ENCODE measurements at places on chromosomes 6 and 20.

GRCh38 chr6:158161566-158162254, 6.4 kb downstream of the SERAC1 start:
- peak; percentile 67 for DNase-seq

DNA sequence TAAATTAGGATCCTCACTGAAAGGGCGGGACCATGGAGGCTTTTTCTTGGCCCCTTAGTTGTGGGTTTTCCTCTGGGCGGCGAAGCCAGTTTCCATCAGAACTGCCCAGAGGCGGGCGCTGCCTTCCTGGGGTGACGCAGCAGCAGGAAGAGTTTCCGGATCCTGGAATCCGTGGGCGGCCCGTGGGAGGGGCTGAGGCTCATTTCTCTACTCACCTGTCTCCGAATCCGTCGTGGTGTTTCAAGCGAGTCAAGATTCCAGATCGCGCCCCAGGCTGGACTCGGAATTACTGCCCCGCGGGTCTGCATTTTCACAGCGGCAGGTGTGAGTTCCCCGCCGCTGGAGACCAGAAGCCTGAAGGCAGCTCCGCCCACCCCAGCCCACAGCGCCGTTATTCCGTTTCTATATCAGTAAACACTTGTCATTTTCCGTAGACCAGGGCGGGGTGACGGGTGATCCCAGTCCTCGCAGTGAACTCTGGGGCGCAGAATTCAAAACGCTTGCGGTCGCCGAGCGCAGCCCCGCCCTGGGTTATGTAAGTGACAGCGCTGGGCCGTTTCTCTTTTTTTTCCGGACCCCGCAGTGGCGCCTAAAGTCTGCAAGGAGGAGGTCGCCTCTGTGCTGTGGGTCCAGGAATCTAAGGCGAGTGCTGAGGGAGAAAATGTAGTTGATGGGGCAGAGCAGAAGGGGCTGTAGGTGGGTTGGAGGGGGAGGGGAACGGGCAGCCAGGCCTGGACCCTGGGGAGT, 27.2 kb upstream of the POU5F1 start:
- peak; percentile 92 for DNase-seq

- DNase-seq = peak; percentile 60
Measured at GRCh38 chr6:42140032-42140431, 2.4 kb downstream of the C6orf132 start.

DNA sequence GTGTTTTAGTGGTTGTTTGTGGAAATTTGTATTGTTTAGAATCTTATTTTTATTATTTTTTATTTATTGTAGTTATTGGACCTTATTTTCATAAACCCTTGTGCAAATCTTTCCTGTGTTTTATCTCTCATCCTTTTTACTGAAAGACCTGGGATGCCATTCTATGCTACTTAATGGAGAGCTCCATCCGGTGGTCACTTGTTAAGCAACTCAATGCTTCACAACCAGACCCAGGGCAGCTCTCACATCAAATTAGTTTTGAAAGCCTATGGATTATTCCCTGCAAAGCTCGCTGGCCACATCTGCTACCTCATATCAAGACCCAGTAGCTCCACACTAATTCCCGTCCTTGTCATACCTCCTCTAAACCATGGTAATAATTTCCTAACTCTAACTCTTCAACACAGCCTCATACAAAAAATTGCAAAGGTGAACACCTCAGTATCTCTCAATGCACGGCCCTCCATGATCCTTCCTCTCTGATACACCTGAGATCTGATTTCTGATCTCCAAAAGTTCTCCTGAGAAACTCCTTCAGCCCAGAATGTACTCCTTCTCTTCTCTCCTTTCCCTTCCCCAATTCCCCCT, 296.6 kb upstream of the MANEA start:
- DNase-seq = no peak

- no peak for DNase-seq
Measured at GRCh38 chr20:611843-612185, 1.7 kb upstream of the TCF15 start.

GRCh38 chr6:56652231-56652630, 9.5 kb upstream of the DST start:
- DNase-seq = no peak

DNA sequence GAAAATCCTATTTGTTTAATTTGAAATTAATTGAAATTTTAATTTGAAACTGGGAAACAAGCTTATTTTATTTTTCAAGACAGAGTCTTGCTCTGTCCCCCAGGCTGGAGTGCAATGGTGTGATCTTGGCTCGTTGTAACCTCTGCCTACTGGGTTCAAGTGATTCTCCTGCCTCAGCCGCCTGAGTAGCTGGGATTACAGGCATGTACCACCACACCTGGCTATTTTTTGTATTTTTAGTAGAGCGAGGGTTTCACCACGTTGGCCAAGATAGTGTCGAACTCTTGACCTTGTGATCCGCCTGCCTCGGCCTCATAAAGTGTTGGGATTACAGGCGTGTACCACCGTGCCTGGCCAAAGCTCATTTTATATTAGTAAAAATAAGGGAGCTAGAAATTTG, 4.2 kb downstream of the SRSF3 start:
- no peak for DNase-seq

DNA sequence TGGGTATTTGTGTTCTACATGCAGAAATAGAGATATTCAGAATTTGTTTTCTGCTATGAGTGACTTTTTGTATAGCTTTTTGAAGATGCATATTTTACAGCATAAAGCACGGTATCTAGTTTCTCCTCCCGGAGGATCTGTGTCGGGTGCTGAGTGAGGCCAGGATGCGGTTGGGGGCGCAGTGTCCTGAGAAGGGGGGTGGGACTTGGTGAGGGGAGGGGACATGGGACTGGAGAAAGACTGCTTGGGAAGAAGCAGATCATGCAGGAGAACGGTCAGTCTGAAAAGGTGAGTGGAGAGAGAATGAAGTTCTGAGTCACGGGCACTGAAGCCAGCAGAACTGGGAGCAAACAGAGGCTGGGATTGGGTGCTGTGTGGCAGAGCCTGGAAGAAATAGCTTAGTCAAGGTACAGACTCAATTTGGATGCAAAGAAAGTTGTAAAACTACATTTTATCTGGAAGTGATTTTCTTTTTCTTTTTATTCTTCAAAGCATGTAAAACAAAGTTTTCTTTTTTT, 44.0 kb downstream of the STX11 start:
- no peak for DNase-seq

DNA sequence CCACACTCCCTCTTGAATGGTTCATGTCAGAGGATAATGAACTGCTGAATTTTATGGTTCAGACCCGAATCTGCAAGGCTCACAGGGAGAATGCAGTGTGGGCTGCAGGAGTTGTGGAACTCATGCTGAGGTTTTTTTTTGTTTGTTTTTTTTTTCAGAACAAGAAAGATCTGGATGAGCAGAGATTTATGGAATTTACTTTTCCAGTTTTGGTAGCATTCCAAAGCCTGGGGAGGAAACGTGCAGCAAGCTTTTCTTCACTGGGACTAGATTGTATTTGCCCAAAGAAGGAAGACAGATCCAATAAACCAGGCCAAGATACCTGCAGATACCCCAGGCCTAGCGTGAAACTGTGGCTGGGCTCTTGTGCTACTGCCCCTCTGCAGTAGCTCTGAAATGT, 223.9 kb upstream of the TAB2 start:
- DNase-seq = no peak

DNA sequence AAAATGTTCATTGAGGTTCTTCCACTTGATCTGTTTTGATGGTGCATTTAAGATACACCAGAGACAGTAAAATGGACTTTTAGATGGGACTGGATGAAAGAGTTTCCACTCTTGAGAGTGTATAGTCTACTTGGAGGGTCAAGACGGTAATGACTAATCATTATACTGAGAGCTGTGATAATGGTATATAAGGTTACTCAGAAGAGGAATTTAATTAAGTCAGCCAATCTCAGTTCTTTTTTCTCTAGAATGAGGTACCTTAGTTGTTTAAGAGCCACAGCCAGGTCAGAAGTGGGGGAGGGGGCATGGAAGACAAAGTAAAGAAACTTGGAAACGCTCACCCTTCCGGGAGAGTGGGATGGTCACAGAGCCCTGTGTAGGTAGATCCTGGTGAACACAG, 123.9 kb downstream of the MAP3K4 start:
- no peak for DNase-seq

GRCh38 chr6:24752917-24753492, 21.7 kb upstream of the GMNN start:
- DNase-seq = no peak

- no peak for DNase-seq
Measured at GRCh38 chr6:125140808-125141207, 12.8 kb upstream of the TPD52L1 start.

DNA sequence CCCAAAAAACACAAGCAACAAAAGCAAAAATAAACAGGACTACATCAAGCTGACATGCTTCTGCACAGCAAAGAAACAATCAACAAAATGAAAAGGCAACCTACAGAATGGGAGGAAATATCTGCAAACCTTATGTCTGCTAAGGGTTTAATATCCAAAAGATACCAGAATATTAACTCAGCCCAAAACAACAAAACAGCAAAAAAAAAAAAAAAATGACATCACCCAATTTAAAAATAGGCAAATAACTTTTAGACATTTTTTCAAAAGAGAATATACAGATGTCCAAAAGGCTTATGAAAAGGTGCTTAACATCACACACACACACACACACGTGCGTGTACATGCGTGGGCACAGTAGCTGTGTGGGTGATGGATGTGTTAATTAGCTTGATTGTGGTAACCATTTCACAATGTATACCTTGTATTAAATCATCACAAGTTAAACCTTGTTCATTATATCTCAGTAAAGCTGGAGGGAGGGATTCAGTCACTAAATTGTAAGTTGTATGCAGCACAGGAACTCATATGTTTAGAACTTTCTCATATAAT, 52.4 kb downstream of the QKI start:
- DNase-seq = no peak

DNA sequence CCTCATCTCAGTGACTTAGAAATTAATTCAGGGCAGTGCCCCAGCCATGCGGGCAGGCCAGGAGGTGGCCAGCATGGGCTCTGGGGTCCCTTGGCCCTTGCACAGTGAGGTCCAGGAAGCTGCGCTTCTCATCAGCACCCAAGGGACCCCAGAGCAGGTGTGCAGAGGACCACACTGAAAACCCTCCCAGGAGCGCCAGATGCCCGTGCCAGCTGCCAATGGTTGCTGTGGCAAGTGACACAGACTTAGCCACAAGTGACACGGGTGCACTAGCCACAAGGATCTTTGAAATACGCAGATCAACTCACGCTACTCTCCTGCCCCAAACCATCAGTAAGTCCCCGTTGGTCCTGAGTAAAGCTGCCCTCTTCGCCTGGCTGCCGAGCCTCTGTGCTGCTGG, 88.1 kb downstream of the ERMARD start:
- no peak for DNase-seq

DNA sequence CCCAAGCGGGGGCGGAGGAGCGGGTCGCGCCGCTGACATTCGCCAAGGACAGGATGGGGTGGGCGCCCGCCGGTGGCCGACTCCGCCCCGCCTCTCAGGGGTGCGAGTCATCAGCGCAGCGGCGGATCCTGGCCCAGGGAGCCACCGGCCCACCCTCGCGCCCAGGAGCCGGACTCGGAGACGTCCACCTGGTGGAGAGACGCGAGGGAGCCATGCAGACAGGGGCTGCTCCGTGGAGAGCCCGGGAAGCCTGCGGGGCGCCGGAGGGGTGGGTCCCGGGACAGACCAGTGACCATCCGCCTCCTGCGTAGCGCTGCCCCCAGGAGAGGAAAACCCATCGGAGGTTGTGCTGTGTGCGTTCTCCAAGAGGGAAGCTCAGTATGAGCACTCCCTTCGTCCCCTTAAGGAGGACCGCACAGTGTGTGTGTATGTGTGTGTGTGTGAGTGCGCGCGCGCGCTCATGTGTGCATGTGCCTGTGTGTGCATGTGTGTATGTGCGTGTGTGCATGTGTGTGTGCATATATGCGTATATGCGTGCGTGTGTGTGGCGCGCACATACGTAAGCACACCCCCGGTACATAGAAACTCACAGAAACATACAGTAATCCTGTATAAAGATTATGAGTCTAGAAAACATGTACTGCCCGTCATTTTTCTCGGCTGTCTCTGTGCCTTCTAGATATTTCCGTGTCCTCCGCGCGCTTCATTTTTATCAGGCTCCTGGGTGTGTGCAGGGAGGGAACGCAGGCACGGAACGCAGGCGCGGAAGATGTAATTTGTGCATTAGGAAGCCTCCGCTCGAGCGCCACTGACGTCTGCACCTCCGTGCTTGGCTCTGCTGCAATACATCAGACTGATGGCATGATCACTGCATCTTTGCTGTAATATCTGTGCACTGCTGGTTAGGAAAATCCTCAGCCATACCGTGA, 158.9 kb downstream of the TBXT start:
- no peak for DNase-seq

- DNase-seq = no peak
Measured at GRCh38 chr6:137434640-137435039, 59.6 kb downstream of the OLIG3 start.

DNA sequence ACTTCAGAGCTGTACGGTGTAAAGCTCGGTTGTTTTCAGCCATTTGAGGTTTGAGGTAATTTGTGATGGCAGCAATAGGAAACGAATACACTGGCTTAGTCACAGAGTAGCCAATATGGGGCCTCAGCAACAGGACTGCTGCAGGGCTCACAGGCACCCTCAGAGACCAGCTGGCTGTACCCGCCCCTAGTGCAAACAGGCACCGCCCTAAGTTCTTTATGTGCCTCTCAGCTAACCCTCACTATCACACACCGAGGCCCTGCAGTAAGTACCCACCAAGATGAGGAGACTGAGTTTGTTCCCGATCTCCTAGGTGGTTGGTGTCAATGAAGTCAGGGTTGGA, 11.2 kb upstream of the SERPINB9 start:
- no peak for DNase-seq

- peak; percentile 48 for DNase-seq
Measured at GRCh38 chr6:156699017-156699421, 78.2 kb upstream of the ARID1B start.

- no peak for DNase-seq
Measured at GRCh38 chr6:113660819-113661218, 196.3 kb upstream of the MARCKS start.
